H1 (cell line): ENCODE measurements at places on chromosomes 13 and 19. TPM values are rescaled to one million over a fixed set of nuclear protein-coding genes. Genes with fewer than 3 reads are reported as not detected.
A peak's percentile ranks its signal among the peaks of the same experiment; 100 is the strongest.

- no peak for DNase-seq
Measured at GRCh38 chr13:49253310-49253709, 5.6 kb downstream of the CDADC1 start.

- no peak for DNase-seq
Measured at GRCh38 chr19:40542202-40542859, 34.3 kb upstream of the SHKBP1 start.

DNA sequence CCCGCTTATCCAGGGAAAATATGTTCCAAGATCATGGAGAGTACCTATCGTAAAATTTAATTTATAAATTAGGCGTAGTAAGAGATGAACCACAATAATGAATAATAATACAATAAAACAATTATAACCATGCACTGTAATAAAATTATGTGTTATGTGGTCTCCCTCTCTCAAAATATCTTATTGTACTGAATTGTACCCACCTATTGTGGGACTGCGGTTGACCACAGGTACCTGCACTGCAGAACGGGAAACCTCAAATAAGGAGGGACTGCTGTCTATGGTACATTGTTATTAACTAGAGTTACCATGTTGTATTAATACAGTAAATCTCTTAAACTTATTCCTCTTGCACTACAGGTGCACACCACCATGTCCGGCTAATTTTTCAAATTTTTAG lies 5.3 kb upstream of the KLK12 start:
- DNase-seq: no peak

The CYP2A7 gene
- 0.23 and 0.35 TPM in 2 replicates for polyA plus RNA-seq

- DNase-seq: no peak
Measured at GRCh38 chr19:5837761-5838352, 1.6 kb downstream of the FUT6 start.

DNA sequence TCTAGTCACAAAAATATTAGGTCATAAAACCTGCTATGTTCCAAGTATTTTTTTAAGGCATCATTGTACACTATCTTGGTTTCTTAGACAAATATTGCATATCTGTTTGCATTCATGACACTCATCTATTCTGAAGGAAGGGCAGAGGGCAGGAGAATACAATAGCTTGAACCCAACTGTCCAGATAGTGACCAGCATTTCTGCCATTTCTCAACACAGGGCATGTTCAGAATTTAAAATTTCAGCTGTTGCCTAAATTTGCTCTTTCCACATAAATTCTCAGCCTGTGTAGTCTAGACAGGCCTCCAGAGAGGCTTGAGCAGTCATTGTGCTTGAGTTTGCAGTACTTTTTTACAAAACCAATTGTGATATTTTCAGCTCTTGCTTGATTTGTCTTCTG lies 119.5 kb downstream of the ZAR1L start:
- DNase-seq: no peak

The MAP4K1 gene
- polyA plus RNA-seq: 9.0 and 22.0 TPM in 2 replicates

- peak; percentile 88 for DNase-seq
Measured at GRCh38 chr19:42606660-42607351, 12.1 kb upstream of the CEACAM8 start.

DNA sequence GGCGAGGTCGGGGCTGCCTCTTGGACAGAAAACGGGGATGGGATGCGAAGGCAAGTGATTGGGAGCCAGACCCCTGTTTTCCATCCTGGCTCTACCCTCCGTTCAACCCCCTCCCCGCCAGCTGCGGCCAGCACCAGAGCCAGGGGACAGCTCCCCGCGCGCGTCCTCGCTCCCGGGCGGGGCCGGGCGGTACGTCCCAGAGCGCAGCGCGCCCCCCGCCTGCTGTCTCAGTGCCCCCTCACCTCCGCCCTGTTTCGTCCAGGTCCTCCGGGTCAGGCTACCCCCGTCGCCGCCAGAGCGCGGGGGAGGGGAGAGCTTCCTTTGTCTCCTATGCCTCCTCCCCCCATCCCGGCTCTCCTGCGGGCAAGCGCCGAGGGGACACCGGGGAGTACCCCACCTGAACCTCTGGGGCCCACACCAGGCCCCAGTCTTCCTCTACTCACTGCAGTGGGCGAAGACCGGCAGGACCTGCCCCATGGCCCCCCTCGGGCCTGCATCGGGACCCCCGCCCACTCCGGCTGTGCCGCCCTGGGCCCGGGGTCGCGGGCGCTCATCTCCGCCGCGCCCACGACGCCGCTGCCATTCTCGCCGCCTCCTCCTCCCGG lies 396 bp downstream of the RTN2 start:
- peak; percentile 91 for DNase-seq

GRCh38 chr13:84654654-84655275 lies 772.5 kb upstream of the SLITRK1 start:
- peak; percentile 63 for DNase-seq
